ENCODE measurements at places on chromosomes 5 and 9.

GRCh38 chr5:90740244-90740799, 181.7 kb downstream of the ADGRV1 start:
- no peak for DNase-seq

DNA sequence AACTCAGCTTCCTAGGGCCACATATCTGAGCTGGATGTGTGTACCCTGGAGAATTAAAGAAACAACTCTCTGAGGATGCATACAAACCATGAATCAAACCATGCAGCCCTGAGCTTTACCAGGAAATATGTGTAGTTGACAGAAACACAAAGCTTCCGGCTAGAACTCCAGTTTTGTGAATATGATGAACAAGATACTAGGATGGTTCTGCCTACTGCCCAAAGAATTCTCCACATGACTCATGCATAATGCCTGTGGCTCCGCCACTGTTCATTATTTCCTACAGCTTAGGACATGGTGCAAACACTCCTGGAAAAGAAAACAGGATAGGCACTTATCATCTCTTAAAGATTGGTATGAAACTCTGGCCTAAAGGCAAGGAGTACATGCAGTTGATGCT, 343.4 kb downstream of the DNAH5 start:
- no peak for DNase-seq

DNA sequence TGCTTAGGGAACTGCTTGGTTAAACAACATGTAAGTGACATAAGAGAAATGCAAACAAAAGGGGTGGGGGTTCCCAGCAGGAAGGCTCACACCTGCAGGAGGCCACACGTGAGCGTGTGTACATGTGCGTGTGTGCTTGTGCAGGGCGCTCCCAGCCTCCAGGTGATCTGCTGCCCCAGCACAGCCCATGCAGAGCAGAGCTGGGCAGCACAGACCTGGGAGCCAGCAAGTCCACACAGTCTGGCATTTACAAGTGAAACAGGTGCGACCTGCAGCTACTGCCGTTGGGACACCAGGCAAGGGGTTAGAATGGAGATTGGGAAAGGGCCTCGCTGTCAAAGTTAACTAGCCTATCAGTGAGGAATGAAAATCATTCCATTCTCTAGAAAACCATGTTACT, 41.8 kb downstream of the GRAMD2B start:
- DNase-seq = no peak

GRCh38 chr9:83355024-83355444, 183.2 kb downstream of the FRMD3 start:
- no peak for DNase-seq

DNA sequence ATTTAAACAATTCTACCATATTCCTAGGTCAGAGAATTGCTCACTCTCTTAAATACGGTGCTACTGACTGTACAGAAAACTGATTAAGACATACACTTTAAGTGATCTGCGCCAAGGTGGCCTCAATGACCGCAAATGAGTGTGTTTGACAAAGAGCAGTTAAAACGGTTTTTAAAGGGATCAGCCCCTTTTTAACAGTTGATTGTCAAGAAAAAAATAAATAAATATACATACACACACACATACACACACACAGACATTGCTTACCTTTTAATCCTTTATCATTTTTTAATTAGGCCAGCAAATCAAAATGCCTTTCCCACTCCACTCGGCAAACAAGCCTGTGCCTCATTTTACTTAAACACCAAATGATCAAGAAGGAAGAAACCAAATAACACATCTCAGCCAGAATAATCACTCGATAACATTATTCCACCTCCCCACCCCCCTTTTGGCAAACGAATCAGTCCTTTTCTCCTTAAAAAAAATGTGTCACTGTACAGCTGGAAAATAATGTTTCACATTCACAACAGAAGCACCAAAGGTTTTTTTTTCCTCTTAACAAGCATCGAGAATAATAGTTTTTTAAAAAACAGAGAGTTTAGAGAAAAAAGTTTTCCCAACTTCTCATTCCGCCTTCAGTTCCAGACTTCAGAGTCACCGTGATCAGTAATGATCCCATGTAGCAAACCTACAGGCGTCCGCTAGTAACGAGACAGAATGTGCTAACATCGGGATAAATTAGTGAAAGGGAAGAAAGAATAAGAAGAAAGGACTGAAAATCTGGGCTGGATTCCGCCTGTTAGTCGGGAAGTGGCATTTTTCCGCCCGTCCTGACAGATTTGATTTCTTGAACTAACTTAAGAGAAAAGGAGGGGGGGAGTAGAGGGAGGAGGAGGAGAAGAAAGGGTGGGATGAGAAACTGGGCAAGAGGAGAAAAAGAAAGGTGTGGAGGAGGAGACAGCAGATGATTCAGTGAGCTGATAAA, at the start of gene ZNF608:
Gene ZNF608, minus strand, starts transcription at position 712 of the 988 bp plus-strand sequence. CDS start 1,650 bp downstream, outside the sequence.
- no peak for DNase-seq

DNA sequence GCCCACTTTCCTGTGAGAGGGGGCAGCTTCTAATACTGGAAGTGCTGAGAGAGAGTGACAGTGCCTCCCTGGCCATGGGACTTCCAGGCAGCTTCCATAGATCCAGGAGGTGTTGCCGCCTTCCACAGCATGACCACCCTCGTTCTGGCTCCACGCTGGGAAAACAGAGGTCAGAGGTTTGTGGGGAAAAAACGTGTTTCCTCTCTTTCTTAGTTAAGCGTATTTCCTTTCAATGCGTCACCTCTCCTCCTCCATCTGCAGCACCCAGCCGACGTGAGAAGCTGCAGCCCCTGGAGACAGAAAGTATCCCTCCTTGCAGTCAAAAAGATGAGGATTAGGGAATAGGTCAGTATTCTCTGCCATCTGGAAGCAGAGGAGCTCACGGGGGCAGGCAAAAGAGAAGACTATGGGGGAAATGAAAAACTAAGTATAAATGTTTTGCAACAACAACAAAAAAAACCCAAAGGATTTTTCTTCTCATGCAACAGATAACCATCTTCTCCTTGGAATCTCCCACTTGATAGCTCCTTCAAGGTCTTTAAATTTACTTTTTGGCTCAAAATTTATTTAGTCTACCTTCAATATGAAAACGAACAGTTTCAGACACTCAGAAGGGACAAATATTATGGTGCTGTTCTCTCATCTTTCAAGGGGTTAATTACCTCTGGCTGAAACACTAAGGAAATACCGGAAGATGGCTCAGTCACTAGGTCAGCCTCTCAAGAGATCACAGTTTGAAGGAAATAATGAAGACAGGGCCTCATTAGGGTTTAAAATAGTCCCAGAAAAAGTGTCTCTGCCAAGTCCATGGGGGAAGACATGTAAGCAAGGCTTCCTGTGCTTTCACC, 38.0 kb downstream of the MTMR12 start:
- no peak for DNase-seq

DNA sequence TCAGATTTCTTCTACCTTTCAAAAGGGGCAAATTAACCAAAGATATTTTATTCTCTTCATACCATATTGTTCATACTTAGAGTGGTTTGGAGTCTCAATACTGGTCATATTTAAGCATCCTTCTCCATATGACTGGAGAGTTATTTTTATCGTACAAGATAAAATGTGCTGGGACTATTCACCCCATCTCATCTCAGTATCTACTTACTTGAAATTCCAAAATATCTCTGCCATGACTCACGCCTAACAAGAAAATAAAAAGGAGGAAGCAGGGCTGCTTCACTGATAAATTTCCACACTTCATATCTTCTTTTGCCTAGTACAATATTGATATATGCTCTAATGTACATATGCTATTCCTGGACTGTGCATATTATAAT, 277.9 kb upstream of the CDH9 start:
- no peak for DNase-seq

DNA sequence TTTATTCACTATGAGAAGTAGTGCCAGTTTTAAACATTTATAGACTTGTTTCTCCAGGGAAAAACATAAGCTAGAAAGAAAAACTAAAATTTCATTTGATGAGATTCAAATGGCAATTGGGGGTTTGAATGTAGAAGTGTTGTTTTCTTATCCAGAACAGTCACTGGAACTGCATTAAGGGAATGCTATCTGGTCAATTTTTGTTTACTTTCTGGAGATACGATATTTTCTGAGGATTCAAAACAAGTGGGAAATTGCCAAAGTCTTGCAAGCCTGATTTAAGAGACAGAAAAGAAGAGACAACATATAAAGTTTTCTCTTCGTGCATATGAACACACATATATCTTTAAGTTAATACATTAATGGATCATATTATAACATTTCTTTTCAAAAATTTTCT, 118.4 kb downstream of the NXNL2 start:
- DNase-seq = no peak

- no peak for DNase-seq
Observed at GRCh38 chr9:79046401-79046800, 525.4 kb upstream of the TLE4 start.

DNA sequence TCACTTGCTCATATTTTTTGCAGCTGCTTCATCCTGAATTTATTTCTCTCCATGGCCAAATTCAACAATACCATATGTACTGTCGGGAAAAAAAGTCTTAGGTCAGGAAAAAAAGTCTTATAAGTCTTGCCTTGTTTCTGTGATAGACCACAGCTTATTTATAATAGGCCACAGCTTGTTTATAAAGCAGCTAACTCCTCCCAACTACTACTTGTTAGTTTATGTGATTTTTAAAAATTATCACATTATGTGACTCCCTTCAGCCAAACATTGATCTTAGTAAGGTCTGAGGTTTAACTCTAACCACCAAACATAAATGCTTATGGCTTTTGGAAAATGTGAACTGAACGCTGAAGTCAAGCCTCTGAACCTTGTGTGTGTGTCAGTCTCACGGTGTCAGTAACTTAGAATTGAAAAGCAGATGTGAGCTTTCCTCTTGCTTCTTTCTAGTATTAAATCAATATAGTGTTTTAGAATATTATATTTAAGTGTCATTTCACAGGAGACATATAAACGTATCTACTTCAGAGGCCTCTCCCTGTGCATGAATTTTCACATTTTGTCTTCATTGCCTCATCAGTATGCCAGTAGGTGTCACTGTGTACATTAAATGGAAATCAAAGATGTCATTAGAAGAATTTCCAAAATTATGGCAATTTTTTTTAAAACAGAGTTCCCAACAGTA, 51.3 kb downstream of the SNX24 start:
- DNase-seq = peak; percentile 6

DNA sequence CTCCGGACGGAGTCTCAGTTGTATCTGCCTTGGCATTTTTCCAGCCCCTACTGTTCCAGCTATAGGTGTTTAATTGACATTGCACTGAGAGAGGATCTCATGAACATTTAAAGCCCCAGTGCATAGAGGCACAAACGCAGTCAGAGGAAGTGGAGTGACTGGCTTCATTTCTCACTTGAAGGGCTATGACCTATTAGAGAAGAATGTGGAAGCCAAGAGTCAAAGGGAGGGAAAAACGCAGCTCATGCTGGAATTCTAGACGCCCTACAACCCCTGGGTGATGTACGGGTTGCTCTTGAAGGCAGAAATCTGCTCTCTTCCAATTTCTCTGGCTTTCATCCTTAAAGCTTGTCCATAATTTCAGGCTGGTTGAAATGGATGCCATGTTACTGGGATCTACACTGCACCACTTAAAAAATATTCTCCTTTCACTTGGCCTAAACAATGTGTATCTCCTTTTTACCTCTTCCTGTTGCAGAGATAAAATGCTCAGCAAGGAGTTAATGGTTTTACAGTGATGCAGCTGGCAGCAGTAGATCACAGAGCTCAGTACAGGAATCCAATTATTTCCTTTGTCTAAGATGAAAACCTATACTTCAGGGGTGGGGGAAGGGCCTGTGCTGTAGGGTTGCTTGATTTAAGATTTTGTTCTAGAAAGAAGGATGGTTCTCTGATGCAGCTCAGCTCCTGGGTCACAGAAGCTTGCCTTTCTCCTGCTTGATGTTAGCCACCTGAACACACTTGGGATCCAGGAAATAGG, 61.8 kb upstream of the MAMDC2 start:
- DNase-seq = no peak

GRCh38 chr5:110734101-110734500, 4.7 kb upstream of the SLC25A46 start:
- DNase-seq = no peak

DNA sequence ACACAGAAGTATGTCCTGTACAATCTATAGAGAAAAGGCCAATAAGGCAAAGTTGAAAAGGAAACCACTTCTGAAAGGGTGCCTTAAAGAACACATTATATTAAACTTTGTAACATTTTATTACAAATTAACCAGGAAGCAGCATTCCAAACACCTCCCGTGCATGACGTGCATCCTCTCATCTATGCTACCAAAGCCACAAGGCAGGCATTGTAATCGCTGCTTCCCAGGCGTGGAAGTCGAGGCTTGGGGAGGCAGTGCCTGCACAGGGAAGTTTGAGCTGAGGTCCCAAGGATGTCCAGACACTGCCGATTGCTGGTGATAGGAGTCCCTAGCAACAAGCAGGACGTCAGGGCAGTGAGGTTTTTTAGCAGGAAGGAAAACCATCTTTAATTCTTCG, 44.3 kb upstream of the BARHL1 start:
- no peak for DNase-seq
